ENCODE measurements at places on chromosomes 2 and 18.

DNA sequence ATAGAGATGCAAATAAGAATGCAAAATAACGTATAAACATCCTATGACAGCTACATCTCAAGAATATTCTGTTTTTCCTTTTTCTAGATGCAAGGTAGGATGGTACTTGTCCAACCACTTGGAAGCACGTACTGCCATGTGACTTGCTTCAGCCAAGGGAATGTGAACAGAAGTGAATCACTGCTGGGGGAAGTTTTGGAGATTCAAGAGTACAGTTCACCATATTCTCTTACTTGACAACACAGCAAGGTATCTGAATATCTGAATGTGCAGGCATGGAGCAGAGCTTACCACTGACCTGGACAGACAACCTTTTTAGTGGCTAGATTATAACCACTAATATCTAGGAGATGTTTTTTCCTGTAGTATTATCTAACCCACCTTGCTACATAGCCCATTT is 53.0 kb downstream of the TRIP12 start:
- no peak for DNase-seq

GRCh38 chr2:55721596-55722215 is 28.1 kb upstream of the PNPT1 start:
- peak; percentile 14 for DNase-seq

DNA sequence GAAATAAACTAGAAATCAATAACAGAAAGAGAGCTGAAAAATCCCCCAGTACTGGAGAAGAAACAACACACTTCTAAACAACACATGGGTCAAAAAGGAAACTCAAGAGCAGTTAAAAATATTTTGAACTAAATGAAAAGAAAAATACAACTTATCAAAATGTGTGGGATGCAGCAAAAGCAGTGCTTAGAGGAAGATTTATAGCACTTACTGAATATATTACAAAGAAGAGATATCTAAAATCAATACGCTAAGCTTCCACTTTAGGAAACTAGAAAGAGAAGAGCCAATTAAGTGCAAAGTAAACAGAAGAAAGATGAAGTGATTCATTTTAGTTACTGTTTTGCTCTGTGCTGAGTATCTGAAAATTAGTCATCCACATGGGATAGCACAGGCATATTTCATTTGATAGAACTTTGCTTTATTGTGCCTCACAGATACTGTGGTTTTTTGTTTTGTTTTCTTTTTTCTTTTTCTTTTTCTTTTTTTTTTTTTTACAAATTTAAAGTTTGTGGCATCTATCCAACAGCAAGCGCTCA is 17.0 kb downstream of the TGFA start:
- no peak for DNase-seq

DNA sequence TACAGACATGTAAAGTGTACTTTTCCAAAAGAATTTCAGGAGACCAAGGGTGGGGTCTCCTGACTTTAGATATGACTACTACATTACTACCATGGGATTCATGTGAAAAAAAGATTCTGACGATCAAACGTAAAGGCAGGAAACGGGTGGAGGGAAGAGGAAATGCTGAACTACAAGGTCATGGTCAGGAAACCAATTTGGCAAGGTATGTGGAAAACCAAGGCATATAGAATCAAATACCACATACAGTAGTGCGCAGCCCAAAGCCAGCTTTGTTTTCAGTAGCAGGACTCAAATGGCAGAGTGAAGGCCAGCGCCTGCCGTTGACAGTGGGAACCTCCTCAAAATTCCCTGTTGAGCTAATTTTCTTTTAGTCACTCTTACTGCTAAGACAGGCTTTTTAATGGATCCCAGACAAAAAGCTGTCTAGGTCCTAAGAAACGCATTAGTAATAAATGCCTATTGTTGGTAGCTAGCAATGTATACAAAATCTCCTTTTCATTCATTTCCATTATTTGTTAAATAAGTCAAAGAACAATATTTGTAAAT is 57.6 kb upstream of the SERTAD2 start:
- no peak for DNase-seq

- no peak for DNase-seq
These were observed 2.8 kb downstream of the GAREM2 start for GRCh38 chr2:26175466-26176278.

DNA sequence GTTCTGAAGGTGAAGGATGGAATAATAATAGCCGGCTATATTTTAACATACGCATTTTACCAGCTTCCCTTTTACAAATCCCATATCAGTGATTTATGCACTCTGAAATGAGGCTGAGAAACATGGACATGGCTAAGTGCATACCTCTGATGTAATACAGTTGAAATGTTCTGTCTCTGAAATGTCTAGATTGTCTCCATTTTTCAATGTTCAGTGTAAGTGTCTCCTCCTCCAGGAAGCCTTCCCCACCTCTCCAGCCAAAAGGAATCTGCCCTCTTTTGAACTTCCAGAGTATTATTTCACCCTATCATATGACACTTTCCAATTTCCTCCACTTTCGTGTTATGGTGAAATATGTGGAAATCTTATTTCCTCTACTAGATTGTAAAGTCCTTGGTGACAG is 29.5 kb upstream of the ME2 start:
- DNase-seq: no peak

GRCh38 chr2:113799375-113799774 is 42.9 kb upstream of the SLC35F5 start:
- DNase-seq: no peak

- no peak for DNase-seq
These were observed 18.4 kb downstream of the INPP4A start for GRCh38 chr2:98463081-98463481.

DNA sequence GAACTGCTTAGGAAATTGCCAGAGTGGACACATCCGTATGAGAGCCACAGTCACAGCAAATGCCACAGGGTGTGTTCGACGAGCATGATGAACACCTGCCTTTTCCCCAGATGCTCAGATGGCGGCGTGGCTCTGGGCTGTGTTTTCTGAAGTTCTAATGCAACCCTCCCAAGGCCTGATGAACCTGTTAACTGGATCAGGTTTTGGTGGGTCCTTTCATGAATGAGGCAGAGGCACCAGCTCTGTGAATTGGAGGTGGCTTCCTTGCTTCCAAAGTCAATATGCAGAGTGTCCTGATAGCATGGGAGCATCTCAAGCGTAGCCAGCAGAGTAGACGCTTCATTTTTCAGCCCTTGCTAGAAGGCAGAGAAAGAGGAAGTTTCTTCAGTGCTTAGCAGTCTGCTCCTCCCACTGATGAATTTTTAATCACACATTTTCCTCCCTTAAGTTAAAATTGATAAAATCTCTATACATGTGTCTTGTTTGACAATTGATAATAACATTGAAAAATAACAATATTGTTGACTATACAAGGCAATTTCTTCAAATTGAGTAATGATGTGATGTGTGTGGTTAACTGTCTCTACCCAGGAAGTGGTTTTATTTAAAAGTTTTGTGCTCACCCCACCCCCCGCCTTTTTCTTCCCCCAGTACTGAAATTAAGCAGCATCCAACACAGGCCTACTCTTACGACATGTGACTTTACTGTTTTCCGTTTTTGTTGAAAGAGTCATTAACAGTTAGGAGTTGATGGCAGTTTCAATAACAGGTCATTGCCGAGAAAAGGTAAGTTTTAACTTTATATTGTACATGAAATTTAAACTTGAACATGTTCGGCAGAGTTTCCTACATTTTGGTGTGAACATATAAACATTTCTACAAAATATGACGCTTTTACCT is at the start of gene ARHGAP15:
Gene ARHGAP15, plus strand, starts transcription at position 739 of the 900 bp plus-strand sequence.
- no peak for DNase-seq

GRCh38 chr2:65666156-65666725 is 233.8 kb upstream of the SPRED2 start:
- DNase-seq: no peak

DNA sequence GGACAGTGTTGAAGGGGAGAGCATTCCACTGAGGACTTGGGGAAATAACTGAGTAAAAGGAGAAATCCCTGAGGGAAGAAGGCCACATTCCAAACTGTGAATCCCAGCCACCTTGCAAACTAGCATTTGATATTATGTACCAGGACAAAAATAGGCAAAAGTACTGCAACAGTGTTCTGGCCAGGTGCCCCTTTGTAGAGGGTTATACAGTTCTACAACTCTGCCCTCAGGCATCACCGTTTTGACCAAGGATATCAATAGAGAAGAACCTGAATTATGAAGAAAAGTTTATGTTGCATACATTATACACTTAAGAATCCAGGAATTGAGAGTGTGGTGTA is 20.6 kb upstream of the CAVIN2 start:
- DNase-seq: no peak
